ENCODE measurements at places on chromosomes 7 and 10.

DNA sequence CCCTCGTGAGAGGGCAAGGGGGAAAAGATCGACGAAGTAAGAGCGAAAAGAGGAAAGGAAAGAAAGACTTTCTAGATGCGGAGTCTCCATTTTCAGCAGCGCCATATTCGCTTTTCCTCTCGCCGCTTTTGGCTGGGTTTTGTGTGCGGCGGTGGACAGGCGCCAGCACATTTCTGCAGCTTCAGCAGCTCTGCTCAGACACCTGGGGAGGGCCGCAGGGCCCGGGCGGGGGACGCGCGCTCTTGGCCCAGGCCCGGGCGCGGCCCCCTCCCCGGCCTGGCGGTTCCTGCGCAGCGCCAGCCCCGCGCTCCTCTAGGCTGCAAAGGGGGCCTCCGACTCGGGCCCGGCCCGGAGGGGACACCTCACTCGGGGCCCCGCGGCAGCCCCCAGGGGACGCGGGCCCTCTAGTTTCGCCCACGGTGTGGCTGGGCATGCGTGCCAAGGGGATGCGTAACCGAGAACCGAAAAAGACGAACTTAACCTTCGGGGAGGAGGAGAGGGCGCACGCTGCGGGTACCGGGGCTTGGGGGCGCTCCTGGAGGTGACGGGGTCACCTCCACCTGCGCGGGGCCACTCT is 34.5 kb upstream of the EBLN1 start:
- DNase-seq, result peak; percentile 73

DNA sequence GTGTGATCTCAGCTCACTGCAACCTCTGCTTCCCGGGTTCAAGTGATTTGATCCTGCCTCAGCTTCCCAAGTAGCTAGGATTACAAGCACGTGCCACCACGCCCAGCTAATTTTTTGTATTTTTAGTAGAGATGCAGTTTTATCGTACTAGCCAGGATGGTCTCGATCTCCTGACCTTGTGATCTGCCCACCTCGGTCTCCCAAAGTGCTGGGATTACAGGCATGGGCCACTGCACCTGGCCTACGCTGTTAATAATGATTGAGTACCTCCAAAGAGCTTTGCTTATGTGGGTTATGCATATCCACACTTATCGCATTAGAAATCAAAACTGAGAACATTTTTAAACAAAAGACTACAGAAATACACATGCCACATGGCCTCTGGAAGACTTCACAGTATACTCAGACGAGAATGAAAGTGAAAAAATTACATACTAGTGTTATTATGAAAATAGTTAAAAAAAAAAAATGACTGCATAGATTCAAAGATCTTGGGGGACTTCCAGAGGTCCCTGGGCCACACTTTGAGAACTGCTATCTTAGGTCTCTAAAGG is 25.4 kb downstream of the RPP38 start:
- DNase-seq, result no peak

DNA sequence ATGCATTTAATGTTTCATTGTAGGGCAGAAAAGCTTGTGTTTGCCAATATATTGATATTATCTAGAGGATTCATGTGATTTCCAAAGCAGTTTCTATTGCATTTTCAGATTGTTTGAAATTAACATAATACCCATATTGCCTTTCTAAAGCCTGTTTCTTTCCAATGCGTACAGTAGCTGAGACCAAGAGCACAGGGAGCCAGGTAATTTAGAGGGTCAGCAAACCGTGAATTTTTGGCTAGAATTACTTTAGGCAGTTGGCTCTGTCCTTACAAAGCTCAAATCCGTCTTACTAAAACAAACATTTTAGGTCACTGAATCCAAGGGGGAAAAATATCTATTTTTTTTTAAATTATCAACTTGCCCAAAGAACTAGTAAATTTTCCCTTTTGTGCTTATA is 604.9 kb upstream of the ADARB2 start:
- DNase-seq, result no peak

DNA sequence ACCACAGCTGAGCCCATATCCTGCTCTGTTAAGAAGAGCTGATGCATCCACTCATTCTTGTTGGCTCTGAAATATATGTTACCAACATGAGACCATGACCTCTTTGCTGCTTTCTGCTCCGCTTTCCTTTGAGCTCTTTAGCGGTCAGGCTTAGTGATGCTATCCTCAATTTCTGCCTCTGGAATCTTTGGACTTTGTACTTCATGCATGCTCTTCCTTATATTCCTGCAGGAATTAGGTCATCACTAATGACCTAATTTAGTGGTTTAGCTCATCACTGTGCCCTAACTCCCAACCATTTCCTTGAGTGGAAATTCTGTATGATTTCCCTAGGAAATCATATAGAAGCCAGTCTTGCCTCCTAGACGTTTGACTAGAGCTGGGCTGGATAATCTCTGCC is 119.5 kb downstream of the AOAH start:
- DNase-seq, result no peak

- no peak for DNase-seq
Observed at GRCh38 chr7:105268056-105268455, 120.7 kb downstream of the SRPK2 start.

GRCh38 chr10:129888784-129889616 is 75.1 kb downstream of the EBF3 start:
- peak; percentile 87 for DNase-seq

GRCh38 chr10:119149729-119150128 is 15.8 kb downstream of the SFXN4 start:
- no peak for DNase-seq

- no peak for DNase-seq
Observed at GRCh38 chr10:43980313-43980712, 331.6 kb upstream of the ZNF32 start.

DNA sequence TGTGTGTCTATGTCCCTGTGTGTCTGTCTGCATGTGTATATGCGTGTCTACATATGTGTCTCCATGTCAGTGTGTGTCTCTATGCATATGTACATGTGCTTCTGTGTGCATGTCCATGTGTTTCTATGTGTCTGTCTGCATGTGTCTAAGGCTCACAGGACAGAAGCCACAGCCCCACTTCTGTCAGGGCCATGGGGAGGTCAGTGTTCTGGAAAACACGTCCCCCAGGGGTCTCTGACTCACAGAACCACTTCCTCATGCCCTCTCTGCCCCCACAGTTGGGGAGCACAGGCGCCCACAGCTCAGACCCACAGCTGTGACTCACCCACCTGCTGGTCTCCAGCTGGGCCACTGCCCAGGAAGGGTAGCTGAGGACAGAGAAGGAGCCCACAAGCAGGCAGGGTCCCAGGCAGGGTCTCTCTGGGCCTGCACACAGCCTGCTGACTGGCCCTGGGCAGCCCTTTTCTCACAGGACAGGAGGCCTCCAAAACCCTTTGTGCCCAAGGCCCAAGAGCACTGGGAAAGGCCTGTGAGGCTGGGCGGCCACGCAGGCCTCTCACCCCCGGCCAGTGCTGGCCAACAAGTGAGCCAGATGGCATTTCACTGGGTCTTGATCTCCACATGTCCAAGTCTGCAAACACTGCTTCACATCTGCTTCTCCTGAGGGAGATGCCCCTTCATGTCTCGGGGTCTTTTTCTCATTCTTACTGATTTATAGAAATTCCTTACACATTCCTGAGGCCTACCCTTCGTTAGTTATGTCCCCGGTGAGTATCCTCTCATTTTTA is 102.9 kb upstream of the FAM20C start:
- DNase-seq, result peak; percentile 93
